ENCODE measurements at places on chromosomes 13 and 19. TPM values are rescaled to one million over a fixed set of nuclear protein-coding genes. Genes with fewer than 3 reads are reported as not detected.

TRAPPC2B gene
- 10.7 TPM for total RNA-seq

GNA15 gene
- total RNA-seq, result 36.5 TPM

SUGP2 gene
- total RNA-seq, result 124 TPM

MCEMP1 gene
- not detected for total RNA-seq

MAMSTR gene
- total RNA-seq, result 1.1 TPM

CFD gene
- 3.4 TPM for total RNA-seq

CYP2F1 gene
- total RNA-seq, result not detected

CPB2 gene
- total RNA-seq, result not detected

TEX101 gene
- total RNA-seq, result not detected

ZNF154 gene
- total RNA-seq, result 2.3 TPM

SUGP1 gene
- total RNA-seq, result 63.3 TPM

RGL3 gene
- not detected for total RNA-seq

COX7A1 gene
- total RNA-seq, result not detected

SIPA1L3 gene
- 24.2 TPM for total RNA-seq

POU2F2 gene
- 24.7 TPM for total RNA-seq

ZIM2 gene
- total RNA-seq, result not detected

MEX3D gene
- 9.6 TPM for total RNA-seq

KLK14 gene
- total RNA-seq, result not detected

STOML3 gene
- not detected for total RNA-seq

IGFL3 gene
- total RNA-seq, result not detected

SHISA2 gene
- total RNA-seq, result 0.63 TPM

KCTD15 gene
- 2.4 TPM for total RNA-seq

PLIN4 gene
- total RNA-seq, result not detected

GIPR gene
- total RNA-seq, result 4.2 TPM

COMP gene
- total RNA-seq, result not detected

PSG3 gene
- total RNA-seq, result not detected

NAPSA gene
- total RNA-seq, result 4.5 TPM

FAM216B gene
- total RNA-seq, result not detected

GAPDHS gene
- not detected for total RNA-seq

ZNF441 gene
- total RNA-seq, result 7.4 TPM

IFNL3 gene
- total RNA-seq, result not detected

BCL3 gene
- total RNA-seq, result 34.9 TPM

RAB3D gene
- 6.4 TPM for total RNA-seq

C19orf85 gene
- not detected for total RNA-seq

FAM83E gene
- total RNA-seq, result 1.2 TPM

SNRNP70 gene
- 223 TPM for total RNA-seq

IGFLR1 gene
- 60.9 TPM for total RNA-seq

BRSK1 gene
- 5.9 TPM for total RNA-seq
